Activated CD8-positive, alpha-beta T cell treated with anti-CD3 and anti-CD28 coated beads for 36 hours (primary cell): ENCODE measurements at places on chromosomes 7 and 10.

DNA sequence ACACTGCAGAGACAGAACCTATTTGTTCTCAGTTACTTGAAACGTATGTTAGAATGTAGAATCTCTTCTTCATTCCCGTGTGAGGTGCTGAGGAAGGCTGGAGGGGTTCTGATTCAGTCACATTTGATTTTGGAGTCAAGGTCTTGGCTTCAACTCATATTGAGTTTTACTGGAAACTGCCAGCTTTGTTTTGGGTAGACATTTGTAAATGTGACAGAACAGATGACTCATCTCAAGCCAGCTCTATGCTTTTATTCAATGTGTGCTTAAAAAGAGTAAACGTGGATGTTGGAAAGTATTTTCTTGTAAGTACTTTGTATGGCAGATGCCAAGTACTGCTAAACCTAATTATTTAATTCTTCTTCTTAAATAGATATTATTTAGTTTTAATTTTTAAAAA is 780.8 kb upstream of the C7orf33 start:
- no peak for DNase-seq
- no peaks in the 10 kb centered on the region for H3K27me3 ChIP-seq
- H3K4me1 ChIP-seq, result no peaks in the 10 kb centered on the region
- H3K4me3 ChIP-seq, result no peak overlapping the region
- no peak overlapping the region for H3K27ac ChIP-seq
- no peaks in the 10 kb centered on the region for H3K36me3 ChIP-seq

GRCh38 chr10:17232276-17232960 is 4.4 kb downstream of the VIM start:
- peaks cover 67% of the 10 kb centered on the region for H3K36me3 ChIP-seq
- H3K27me3 ChIP-seq, result no peaks in the 10 kb centered on the region
- H3K27ac ChIP-seq, result peak overlapping the region; percentile 59

DNA sequence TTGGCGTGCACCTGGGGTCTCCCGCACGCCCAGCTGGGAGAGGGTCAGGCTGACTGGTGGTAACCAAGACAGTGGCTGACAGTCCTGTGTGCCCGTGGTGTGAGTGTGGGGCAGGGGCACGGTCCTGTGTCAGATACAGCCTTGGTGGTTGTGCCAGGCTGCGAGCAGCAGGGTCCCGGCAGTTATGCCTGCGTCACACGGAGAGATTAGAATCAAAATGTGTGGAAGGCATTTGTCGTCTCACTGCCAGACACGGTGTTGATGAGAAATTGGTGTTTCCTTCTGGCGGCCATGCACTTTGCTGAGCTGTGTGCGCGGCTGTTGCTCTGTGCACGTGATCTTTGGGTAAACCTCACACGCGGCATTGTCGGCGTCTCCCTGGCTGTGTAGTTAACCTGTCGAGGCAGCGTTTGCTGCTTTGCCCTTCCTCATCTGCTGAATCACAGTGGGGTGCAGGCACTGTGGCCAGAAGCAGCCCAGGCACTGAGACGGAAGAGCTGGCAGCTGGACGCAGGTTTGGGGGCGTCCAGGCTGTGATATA is 87.7 kb downstream of the NKX6-2 start:
- H3K27me3 ChIP-seq, result no peaks in the 10 kb centered on the region
- no peak for DNase-seq
- H3K36me3 ChIP-seq, result peaks cover 15% of the 10 kb centered on the region
- H3K4me1 ChIP-seq, result peaks cover 6% of the 10 kb centered on the region

GRCh38 chr7:24026351-24026750 is 257.6 kb upstream of the NPY start:
- peaks cover 6% of the 10 kb centered on the region for H3K27me3 ChIP-seq
- no peak for DNase-seq
- no peaks in the 10 kb centered on the region for H3K4me1 ChIP-seq
- H3K27ac ChIP-seq, result no peak overlapping the region
- no peak overlapping the region for H3K4me3 ChIP-seq

- H3K36me3 ChIP-seq, result no peaks in the 10 kb centered on the region
- no peaks in the 10 kb centered on the region for H3K4me1 ChIP-seq
- no peak overlapping the region for H3K4me3 ChIP-seq
- H3K27me3 ChIP-seq, result no peaks in the 10 kb centered on the region
- DNase-seq, result no peak
- no peak overlapping the region for H3K27ac ChIP-seq
These were observed 298.7 kb downstream of the THSD7A start for GRCh38 chr7:11533229-11533820.

DNA sequence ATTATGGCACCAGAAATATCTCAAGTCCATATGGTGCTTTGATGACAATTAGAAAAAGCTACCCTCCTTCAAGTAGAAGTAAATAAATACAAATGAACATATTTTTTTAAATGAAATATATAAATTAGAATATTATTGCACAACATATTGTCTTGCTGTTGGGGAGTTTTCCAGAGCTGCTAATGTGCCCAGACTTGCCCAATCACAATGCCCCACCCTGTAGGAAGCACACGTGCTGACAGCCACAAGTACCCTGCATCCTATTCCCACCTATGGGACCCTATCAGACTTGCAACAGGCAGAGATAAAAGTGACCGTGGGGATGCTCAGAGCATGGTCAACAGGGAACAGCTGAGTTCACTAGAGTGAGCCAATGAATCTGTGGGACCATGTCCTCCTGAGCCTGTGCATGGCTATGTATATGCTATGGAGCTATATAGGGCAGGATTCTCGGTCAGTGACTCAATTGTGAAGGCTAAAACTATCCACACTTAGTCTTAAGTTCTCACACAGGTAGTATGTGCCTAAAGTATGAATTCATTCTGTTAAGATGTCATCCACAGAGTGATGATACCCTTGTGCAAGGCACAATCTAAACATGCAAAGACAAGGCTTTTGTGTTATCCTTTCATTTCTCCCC is 336.0 kb downstream of the HGF start:
- DNase-seq, result no peak
- no peak overlapping the region for H3K27ac ChIP-seq
- no peak overlapping the region for H3K4me3 ChIP-seq
- no peaks in the 10 kb centered on the region for H3K4me1 ChIP-seq

GRCh38 chr10:77060913-77061312 is 576.7 kb downstream of the KCNMA1 start:
- H3K27ac ChIP-seq, result no peak overlapping the region
- H3K36me3 ChIP-seq, result no peaks in the 10 kb centered on the region
- H3K27me3 ChIP-seq, result no peaks in the 10 kb centered on the region
- DNase-seq, result no peak
- no peak overlapping the region for H3K4me3 ChIP-seq
- no peaks in the 10 kb centered on the region for H3K4me1 ChIP-seq

DNA sequence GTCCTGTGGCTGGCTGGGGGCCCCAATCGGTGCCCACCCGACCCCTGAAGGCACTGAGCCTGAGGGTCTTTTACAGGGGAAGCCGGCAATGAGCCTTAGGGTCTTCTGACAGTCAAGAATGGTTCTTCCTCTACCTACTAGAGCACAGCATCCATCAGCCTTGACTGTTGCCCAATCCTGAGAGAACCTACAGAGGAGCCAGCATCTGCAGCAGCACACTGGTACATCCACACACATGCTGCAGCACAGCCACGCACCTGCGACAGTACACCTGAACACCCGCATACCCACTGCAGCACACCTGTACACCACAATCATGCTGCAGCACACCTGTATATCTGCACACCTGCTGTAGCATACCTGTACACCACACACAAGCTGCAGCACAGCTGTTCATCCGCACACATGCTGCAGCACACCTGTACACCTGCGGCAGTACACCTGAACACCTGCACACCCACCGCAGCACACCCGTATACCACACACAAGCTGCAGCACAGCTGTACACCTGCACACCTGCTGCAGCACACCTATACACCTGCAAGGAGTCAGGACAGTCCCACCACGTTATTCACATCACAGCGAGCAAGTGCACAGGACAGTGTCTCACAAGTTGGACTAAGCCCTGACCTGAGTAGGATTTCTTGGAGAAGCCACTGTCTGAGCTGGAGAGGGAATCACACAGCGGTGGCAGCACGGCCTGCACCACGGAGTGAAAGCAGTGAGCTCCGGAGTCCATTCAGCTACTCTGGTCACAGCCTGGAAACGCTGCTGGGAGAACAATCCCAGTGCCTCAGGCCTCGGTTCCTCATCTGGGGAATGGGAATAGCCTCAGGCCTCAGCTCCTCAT is 56.4 kb downstream of the VIPR2 start:
- no peaks in the 10 kb centered on the region for H3K36me3 ChIP-seq
- no peak for DNase-seq
- no peak overlapping the region for H3K27ac ChIP-seq
- no peak overlapping the region for H3K4me3 ChIP-seq
- H3K4me1 ChIP-seq, result peaks cover 2% of the 10 kb centered on the region
- H3K27me3 ChIP-seq, result no peaks in the 10 kb centered on the region

- H3K36me3 ChIP-seq, result no peaks in the 10 kb centered on the region
- no peak for DNase-seq
- H3K27me3 ChIP-seq, result peaks cover 19% of the 10 kb centered on the region
- H3K4me1 ChIP-seq, result no peaks in the 10 kb centered on the region
These were observed 156.4 kb upstream of the MDFIC start for GRCh38 chr7:114765331-114766040.

DNA sequence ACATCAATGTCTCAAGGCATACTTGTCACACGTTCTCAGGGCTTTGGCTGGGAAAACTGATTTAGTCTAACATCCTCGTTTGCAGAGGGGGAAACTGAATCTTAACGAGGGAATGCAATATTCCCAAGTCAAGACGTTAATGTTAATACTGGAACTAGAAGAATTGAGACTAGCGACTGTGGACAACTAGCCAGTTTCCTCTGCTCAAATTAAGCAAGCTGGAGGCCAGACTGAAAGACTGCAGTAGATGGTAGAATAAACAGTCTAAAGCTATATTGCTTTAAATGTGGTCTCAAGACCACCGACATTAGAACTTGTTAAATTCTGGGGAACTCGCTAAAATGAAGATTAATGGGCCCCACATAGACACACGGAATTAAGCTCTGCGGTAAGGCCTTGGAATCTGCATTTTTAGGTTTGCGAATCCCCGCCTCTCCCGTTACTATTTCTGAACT is 639 bp upstream of the TFAM start:
- H3K27me3 ChIP-seq, result no peaks in the 10 kb centered on the region
- peak overlapping the region; percentile 78 for H3K27ac ChIP-seq
- peaks cover 32% of the 10 kb centered on the region for H3K36me3 ChIP-seq
- peaks cover 36% of the 10 kb centered on the region for H3K4me1 ChIP-seq
- peak overlapping the region; percentile 92 for H3K4me3 ChIP-seq

DNA sequence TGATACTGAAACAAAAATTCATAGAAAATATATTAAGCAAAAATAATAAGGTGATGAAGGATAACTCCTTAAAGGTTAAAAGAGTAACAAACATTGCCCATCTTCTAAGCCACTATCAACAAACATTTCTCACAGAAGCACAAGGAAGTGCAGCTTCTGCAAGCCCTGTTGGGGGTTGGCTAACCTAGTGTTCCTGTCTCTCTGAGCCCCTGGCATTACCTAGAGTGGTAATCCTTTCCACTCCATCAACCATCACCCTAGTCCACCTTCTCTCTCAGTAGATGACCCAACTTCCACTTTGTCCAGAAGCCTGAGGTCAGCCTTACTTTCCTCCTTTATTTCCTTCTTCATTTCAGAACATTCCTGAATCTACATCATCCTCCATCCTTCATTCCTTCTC is 59.7 kb downstream of the HIPK2 start:
- DNase-seq, result no peak
- H3K36me3 ChIP-seq, result peaks cover 12% of the 10 kb centered on the region
- H3K27ac ChIP-seq, result no peak overlapping the region
- no peaks in the 10 kb centered on the region for H3K27me3 ChIP-seq
- peaks cover 2% of the 10 kb centered on the region for H3K4me1 ChIP-seq
- H3K4me3 ChIP-seq, result no peak overlapping the region

DNA sequence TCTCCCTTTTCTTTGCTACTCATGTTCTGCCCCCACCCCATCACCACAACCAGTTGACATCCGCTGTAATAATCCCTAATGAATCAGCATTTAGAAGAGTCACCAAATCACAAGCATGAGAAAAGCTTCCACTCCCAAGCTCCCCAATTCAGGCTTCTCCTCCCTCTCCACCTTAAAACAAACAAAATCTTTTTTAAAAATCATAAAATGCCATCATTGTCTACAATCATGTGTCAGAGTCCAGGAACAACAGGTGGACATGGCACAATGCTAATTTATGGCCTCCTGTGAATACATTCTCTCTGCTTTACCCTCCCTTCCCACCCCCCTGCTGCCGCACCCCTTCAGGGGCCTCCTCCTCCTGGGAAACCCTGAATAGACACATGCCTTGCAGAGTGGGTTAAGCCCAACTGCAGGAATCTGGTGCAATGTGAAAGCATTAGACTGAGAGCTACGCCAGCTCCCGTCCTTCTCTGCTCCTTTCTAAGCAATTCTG is 3.7 kb downstream of the LRRC4 start:
- no peak overlapping the region for H3K27ac ChIP-seq
- no peak for DNase-seq
- no peaks in the 10 kb centered on the region for H3K27me3 ChIP-seq

DNA sequence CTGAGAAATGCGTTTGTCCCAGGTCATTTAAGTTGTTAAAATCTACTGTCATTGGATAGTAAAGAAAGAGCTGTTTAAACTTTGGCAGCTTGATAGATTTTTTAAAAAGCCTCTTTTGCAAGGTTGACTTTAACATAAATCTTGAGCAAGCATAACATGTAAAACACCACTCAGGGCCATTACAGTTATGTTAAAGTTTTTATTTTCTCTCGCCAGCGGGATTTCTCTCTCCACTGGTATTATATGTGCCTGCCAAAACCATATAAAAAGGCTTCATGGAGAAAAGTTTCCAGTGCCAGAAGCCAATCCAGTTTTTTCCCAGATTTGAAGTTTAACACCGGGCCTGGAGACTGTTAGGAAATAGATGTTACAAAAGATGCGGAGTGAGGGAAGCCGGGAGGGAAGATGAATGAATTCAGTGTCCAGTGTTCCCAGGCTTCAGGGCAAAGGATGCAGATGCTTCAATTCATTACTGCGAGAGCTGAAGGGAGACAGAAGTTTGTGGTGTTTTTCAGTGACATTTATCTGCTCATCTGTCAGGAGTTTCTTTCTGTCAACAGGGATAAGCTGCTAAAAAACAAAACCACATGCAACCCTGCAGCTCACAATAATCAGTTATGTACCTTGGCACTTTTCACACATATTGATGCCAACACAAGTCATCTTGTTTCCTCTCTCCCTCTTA is 155.5 kb downstream of the SPAG6 start:
- no peaks in the 10 kb centered on the region for H3K36me3 ChIP-seq
- H3K4me1 ChIP-seq, result peaks cover 1% of the 10 kb centered on the region
- peaks cover 10% of the 10 kb centered on the region for H3K27me3 ChIP-seq
- no peak overlapping the region for H3K27ac ChIP-seq
- no peak overlapping the region for H3K4me3 ChIP-seq

DNA sequence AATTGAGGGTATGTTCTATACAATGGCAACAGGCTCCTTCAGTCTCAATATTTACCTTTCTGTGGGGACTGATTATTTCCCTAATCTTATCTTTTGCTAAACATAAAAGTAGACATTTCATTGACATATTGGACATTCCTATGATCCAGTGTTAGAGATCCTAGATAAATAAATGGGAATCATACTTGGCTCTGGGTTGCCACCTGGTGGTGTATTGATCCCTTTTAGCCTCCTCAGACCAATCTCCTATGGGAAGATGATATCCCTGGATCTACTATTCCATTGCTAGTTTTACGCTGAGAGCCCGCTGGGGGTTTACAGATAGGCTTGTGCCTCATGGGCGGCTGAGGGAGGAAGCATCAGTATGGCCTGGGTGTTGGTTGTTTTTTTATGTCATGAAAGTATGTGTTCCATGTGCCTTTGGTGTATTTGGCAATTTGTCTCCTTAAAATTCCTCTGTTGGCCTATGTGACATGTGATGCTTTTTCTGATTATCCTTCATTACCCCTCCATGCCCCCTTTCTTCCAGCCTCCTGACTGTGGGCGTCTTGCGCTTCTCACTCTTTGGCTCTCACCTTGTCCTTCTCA is 18.8 kb downstream of the CELF2 start:
- no peak overlapping the region for H3K27ac ChIP-seq
- H3K4me1 ChIP-seq, result peaks cover 2% of the 10 kb centered on the region
- no peaks in the 10 kb centered on the region for H3K36me3 ChIP-seq
- H3K4me3 ChIP-seq, result no peak overlapping the region
- H3K27me3 ChIP-seq, result peaks cover 12% of the 10 kb centered on the region
